B cell (primary cell): ENCODE measurements at places on chromosomes 6 and 20.

DNA sequence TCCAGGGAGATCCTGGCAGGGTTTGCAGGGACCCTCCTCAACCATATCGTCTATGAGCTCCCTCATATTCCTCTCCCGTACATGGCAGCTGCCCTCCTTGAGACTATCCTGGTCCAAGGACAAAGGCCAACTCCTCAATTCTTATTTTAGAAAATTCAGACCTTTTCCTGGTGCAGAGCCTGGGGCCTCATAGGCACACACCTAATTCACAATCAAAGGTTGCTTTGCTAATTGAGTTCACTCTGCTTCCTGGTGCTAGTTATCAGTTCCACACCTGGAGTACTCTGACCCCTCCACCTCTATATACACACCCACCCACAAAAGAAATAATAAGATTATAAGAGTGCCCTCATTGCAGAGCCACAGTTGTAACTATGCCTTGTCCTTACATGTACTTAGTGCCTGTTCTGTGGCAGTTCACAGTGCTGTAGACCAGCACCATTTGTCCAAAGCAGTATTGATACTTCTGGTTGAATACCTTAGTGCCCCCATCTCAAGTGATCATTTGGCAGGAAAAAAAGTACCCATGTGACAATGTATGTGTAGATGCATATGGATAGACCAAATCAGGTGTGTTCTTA, 38.7 kb downstream of the GSS start:
- DNase-seq: no peak

- no peak for DNase-seq
Measured at GRCh38 chr6:154468760-154469159, 41.7 kb downstream of the CNKSR3 start.

DNA sequence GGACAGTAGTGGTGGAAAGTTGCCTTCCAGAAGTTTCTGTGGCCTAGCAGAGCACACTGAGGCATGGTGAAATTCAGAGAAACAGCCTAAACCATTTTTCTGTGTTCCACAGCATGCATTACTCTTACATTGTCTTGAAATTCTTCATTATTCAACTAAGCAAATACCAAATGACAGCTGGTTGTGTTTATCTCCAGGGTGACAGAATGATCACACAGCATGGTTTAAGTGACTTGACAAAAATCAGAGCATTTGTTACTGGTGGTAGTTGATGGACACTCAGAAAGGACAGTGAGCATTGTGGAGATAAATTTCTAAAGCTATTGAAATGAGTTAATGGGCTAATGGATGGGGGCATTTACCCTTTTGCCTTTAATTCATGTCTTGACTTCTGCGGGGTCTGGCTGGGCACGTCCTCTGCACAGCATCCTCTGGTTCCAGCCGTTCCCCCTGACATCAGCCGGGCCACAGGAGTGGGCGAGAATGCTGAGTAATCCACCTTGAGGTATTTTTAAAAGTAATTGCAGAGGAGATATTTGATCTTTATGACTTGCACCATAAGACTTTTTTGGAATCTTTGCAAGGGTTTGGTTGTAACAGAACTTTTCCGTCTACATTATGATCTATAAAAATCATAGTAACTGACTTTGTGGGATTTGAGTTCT, 78.9 kb upstream of the SCP2D1 start:
- no peak for DNase-seq

DNA sequence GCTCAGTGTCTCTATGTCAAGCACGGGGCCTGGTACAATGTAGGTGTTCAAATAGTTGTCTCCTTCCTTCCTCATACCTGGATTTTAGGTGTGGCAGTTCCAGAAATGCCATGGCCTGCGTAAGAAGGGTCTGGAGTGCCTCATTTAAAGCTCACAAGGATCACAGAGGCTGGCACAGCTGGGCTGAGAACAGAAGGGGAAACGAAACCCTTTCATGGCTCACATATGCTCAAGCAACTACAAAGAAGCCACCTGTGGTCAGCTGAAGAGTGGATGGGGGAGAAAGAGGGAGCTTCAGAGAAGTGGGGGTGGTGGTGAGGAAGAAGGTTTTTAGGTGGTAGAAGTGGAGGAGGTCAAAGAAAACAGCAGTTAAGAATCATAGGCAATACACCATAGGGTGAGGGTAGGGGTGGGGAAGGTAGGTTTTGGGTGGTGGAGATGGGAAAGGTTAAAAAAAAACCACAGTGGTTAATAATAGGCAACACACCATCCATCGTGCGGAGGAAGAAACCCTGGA, 17.0 kb upstream of the TOP1 start:
- peak; percentile 86 for DNase-seq

GRCh38 chr6:141483598-141484061, 649.1 kb upstream of the GJE1 start:
- peak; percentile 87 for DNase-seq
